ENCODE measurements at places on chromosomes 2 and 18.

- DNase-seq = no peak
Observed at GRCh38 chr2:72834596-72834995, 8.8 kb upstream of the EXOC6B start.

DNA sequence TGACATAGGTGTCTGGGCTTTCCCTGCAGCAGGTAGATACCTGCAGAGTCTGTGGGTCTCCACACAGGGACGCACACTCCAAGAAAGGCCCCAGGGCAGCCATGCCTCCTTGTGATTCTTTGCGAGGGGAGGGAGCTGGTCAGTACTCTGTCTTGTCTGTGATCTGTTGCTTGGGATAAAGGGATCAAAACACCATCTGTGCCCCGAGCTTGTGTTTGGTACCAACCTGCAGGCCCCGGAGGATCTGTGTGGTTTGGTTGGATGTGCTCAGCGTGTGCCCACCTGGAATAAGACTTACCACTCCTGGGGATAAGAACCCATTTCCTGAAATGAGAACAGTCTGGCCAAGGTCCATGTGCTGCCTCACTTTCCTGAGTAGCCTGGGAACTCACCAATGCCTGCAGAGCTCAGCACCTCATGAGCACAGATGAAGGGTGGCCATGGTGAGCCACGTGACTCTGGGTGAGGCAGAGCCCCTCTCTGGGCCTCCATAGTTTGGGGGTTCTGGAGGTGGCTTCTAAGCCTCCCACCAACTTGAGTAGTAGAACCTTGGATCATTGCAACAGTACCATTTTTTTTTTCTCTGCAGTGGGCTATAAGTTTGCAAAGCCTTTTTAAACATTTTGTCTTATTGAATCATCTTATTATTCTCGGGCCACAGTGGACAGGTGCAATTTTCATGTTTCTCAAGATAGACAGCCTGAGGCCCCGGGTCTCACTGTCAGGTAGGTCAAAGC lies 134.8 kb downstream of the DDX1 start:
- no peak for DNase-seq

DNA sequence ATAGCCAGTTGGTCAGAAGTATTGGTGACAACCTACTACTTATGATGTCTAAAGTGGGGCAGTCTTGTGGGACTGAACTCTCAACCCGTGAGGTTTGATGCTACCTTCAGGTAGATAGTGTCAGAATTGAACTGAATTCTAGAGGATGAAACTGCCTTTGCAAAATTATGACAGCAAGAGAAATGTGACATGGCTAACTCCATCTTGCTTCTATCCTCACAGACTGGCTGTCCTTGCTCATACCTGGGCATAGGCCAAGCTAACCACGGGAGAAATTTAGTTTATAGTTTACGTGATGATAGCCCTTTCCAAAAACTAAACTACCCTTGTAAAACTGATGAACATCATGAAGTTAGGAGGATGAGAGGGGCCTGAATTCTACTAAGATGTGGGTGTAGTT lies 24.9 kb upstream of the TGIF1 start:
- no peak for DNase-seq

DNA sequence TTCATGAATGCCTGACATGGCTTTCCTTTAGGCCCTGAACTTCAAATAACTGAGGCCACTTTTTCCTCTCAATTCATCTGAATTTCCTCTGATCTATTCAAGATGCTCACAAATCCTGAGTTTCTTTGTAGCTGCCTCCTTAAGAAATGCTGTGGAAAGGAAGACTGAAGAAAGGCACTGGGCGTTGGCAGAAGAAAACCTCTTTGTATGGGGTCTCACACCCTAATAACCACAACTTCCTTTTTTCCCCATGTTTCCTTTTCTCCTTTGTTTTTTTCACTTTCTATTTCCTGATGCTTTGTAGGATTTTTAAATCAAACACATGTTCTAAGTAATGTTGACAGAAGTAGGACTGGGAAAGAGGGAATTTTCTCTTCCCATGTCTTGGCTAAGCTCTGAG lies 447.4 kb downstream of the CMPK2 start:
- DNase-seq = no peak

GRCh38 chr2:154495455-154495868 lies 203.0 kb upstream of the KCNJ3 start:
- no peak for DNase-seq

DNA sequence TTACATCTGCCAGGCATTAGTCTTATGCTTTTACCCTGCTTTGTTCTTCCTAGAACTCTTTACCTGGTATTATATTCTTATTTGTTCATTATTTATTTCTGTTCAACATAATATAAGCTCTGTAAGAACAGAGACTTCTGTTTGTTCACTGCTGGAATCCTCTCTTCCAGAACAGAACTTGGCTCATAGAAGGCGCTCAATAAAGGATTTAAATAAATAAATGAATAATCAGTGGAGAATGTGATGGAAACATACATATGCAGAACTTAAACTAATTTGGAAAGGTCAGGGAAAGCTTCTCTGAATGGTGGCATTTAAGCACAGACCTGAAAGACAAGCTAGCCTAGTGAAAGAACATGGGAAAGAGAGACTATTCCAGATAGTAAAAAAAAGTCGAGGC lies 24.3 kb downstream of the NCKAP1 start:
- no peak for DNase-seq

DNA sequence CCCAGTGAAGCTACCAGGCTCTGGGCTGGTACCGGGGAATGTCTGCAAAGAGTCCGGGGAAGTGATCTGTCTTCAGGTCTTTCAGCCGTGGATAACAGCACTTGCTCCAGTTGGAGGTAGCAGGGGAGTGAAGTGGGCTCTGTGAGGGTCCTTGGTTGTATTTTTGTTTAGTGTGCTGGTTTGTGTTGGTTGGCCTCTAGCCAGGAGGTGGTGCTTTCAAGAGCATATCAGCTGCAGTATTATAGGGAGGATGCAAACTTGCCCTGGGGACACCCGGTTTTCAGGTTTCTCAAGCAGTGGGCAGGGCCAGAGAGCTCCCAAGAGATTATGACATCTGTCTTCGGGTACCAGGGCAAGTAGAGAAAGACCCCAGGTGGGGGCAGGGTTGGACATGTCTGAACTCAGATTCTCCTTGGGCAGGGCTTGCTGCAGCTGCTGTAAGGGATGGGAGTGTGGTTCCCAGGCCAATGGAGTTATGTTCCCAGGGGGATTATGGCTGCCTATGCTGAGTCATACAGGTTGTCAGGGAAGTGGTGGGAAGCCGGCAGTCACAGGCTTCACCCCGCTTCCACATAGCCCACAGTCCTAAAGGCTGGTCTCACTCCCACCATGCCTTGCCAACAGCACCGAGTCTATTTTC lies 34.4 kb downstream of the ACAA2 start:
- peak; percentile 28 for DNase-seq

- no peak for DNase-seq
Observed at GRCh38 chr2:30351116-30351515, 95.9 kb upstream of the LCLAT1 start.

DNA sequence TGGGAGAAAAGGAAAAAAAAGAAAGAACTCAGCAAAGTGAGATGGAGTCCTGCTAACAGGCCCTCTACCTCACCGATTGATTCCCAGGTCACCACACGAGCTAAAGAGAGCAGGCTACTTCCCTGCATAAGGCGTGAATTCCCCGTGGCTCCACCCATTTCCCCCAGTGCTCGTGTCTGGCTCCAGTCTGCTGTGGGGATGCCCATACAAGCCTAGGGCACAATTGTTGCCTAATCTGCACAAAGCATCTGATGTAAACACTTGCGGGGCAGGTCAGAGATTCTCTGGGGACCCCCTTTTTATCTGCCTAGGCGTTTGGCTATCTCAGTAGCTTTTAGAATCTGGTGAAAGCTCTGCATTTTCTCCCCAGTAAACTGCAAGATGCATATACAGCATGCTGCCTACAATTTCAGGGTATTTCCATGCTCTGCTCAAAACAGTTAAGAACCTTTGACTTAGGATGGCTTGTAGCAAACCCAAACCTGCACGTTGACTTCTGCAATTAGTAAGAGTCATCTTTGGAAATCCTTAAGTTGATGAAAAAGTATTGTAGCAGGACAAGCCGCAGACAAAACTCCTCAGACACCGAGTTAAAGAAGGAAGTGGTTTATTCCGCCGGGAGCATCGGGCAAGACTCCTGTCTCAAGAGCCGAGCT lies 34.8 kb downstream of the MYO3B start:
- no peak for DNase-seq

DNA sequence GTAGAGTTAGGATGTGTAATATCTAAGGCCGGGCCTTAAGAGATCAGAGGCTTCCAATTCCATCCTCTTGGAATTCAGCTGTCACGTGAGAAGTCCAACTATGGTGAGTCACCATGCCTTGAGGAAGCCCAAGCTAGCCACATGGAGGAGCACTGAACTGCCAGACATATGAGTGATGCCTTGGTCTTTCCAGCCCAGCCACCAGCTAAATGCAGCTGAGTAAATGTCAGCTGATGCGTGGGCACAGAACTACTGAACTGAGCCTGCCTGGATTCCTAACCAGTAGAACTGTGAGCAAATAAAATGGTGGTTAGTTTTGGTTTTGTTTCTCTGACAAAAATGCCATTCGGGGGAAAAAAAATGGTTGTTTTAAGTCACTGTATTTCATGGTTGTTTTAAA lies 153.7 kb upstream of the SERTAD2 start:
- DNase-seq = peak; percentile 98

DNA sequence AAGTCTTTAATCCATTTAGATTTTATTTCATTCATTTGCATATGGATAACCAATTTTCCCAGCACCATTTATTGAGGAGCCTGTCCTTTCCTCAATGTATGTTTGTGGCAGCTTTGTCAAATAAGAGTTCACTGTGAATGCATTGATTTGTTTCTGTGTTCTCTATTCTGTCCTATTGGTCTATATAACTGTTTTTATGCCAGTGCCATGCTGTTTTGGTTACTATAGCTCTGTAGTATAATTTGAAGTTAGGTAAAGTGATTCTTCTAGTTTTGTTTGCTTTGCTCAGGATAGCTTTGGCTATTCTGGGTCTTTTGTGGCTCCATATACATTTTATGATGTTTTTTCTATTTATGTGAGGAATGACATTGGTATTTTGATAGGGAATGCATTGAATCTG lies 7.4 kb downstream of the MYO3B start:
- DNase-seq = no peak

GRCh38 chr2:139218181-139218580 lies 438.0 kb upstream of the NXPH2 start:
- no peak for DNase-seq

GRCh38 chr18:32460171-32460731 lies 10.4 kb downstream of the GAREM1 start:
- no peak for DNase-seq

DNA sequence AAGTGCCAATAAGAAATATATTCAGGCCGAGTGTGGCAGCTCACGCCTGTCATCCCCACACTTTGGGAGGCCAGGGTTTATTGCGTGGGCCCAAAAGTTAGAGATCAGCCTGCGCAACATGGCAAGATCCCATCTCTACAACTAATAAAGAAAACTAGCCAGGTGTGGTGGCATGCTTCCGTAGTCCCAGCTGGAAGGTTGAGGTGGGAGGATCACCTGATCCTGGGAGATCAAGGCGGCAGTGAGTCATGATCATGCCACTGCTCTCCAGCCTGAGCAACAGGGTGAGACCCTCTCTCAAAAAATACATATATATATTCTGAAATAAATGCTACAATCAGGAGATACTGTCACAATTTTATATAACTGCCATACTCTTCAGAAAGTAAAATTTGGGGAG lies 1604.8 kb upstream of the NXPH2 start:
- no peak for DNase-seq

- peak; percentile 71 for DNase-seq
Observed at GRCh38 chr2:70094978-70095719, 7.9 kb downstream of the PCBP1 start.

DNA sequence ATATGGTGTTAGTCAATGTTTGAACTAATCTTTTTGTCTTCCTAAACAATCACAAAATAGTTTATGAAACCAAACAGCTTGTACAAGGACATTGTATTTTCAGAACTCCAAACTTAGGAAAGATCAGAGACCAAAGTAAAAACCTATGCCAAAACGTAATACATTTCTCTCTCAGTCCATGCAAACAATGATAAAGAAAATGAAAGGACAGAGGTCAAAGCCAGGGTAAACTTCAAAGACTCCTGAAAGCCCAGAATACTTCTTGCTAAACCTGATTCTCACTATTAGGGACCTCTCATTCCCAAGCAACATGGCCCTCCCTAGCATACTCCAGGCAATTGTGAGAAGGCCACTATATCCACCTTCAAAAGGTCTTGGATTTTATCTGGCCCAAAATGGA lies 105.1 kb upstream of the GALNT5 start:
- DNase-seq = no peak

- DNase-seq = no peak
Observed at GRCh38 chr2:239178484-239178883, 222.3 kb downstream of the HDAC4 start.

DNA sequence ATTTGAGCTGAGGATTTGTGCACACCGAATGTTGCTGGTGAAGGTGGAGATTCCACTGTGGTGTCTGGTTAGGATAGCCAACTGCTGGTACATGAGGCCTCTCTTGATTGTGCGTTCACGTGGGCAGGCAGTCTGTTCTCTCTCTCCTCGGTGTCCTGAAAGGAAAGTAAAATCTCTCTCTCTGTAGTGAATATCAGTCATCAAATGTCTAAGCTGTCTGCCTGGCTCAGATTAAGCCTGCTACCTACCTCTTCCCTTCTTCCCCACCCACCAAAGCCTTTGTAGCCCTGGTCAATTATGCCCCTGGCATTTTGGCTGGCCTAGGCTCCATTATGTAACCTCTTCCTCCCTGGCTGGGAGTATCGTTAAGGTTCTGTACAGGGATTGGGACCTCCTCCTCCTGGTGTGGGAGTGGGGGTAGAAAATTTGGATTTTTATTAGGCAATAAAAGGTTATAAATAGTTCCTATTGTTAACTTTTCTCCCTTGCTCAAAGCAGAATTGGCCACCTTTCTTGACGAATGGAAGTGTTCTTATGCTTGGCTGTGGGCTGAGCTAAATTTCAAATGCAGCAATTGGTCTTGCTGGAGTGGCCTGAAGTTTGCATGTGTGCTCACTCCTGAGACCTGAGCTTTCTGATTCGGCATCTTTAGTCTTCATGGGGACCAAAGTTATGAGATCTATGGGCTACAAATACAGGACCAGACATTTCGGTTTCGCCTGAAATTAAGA lies 148.8 kb downstream of the WDSUB1 start:
- no peak for DNase-seq
